ENCODE measurements at places on chromosomes 7 and 10.
A peak's percentile ranks its signal among the peaks of the same experiment; 100 is the strongest.

DNA sequence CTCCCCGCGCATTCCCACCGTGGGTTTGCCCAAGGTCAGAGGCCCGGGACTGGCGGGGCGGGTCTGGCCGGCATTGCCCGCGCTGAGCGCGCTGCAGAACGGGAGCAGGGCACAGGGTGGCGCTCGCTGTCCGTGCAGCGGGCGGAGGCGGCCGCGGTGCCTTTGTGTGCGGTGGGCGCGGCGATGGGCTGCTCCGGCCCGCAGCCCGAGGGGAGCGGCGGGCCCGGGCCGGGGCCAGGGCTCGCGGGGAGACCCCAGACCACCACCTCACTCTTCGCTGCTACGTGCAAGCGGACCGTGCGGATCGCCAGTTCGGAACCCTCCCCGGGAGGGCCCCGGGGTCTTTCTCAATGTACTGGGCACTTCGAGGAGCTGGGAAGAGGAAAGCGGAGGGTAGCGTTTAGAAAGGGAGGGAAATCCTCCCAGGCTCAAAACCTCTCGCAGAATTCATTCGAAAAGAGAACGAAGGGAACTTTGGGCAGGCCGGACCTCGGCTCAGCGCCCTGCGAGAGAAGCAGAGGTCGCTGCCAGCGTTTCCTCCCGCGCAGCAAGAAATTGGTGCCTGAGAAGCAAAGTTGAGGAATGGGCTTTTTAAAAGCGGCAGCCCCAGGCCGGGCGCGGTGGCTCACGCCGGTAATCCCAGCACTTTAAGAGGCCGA is 8.5 kb downstream of the SP8 start:
- DNase-seq: peak; percentile 14

DNA sequence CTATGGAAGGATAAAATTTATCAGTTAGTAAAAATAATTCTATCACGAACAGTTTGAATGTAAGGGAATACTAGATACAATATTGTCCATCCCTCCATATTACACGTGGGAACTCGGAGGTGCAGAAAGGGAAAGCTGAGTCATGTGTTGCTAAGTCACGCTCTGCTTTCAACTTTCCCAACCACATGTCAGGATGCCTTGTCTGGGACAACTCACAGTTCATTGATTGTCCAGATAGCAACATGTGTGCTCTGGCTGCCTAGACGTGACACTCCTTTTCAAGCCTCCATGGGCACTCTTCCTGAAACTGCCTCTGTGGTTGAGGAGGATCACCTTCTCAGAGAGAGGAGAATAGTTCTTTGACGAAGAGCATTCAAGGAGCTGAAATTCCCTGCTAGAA is 808.1 kb downstream of the GRID1 start:
- no peak for DNase-seq

GRCh38 chr10:19985745-19986144 is 169.5 kb downstream of the PLXDC2 start:
- DNase-seq: no peak

- DNase-seq: no peak
Observed at GRCh38 chr10:100894589-100895294, 18.0 kb upstream of the SLF2 start.

- DNase-seq: no peak
Observed at GRCh38 chr10:121303287-121303890, 294.9 kb downstream of the FGFR2 start.

DNA sequence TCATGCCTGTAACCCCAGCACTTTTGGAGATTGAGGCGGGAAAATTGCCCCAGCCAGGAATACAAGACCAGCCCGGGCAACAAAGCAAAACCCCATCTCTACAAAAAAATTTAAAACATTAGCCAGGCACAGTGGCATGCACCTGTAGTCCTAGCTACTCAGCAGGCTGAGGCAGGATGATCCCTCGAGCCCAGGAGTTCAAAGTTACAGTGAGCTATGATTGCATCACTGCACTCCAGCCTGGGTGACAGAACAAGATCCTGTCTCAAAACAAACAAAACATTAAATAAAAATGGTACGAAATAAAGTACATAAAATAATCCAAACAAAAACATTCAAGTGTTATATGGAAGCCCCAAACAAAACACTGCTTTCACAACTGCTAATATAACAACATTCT is 125.0 kb downstream of the SNX13 start:
- DNase-seq: no peak

GRCh38 chr10:29386342-29386999 is 97.6 kb downstream of the LYZL1 start:
- peak; percentile 30 for DNase-seq

GRCh38 chr10:112393341-112393740 is 19.4 kb downstream of the ACSL5 start:
- DNase-seq: no peak

DNA sequence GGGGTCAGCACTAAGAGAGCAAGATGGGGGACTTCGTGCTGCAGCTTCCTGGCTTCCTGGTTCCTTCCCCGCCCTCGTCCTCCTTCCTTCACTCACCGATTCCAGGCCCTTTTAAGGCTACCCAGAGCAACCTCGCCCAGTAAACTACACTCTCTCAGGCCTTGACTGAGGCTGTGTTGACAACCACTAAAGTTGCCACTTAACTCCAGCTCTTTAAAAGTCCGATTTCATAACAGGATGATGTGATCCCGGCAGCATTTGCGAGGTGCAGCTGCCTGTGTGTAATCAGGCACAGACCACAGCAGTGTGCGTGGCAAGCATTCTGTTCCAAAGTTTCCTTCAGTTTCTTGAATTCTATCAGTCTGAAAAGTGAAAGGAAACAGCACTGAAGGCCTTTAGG is 110.6 kb downstream of the RAB11FIP2 start:
- no peak for DNase-seq

DNA sequence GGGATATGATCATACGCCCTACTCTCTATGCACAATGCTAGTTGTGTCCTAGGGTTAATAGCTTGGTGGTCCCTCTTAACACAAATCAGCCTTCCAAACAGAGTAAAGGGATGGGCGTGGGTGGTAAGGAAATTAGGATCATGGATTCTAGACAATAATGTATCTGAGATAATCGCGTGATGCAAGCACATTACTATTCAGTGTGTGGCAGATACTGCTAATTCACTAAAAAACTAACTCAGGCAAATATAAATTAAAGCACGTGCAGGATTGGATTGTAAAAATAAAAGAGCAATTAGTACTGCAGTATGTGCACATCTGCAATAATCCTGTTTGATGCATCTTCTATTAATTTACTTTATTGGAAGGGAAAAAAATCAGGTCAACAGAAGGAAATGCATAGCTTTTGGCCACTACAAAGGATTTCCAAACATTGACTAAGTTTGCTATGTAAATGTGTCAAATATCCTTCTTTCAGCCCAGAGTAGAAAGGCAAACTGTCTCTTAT is 22.0 kb downstream of the TWIST1 start:
- DNase-seq: no peak

GRCh38 chr10:47031901-47032465 is 120.8 kb downstream of the PTPN20 start:
- no peak for DNase-seq

GRCh38 chr7:22438994-22439393 is 61.0 kb downstream of the STEAP1B start:
- DNase-seq: no peak

DNA sequence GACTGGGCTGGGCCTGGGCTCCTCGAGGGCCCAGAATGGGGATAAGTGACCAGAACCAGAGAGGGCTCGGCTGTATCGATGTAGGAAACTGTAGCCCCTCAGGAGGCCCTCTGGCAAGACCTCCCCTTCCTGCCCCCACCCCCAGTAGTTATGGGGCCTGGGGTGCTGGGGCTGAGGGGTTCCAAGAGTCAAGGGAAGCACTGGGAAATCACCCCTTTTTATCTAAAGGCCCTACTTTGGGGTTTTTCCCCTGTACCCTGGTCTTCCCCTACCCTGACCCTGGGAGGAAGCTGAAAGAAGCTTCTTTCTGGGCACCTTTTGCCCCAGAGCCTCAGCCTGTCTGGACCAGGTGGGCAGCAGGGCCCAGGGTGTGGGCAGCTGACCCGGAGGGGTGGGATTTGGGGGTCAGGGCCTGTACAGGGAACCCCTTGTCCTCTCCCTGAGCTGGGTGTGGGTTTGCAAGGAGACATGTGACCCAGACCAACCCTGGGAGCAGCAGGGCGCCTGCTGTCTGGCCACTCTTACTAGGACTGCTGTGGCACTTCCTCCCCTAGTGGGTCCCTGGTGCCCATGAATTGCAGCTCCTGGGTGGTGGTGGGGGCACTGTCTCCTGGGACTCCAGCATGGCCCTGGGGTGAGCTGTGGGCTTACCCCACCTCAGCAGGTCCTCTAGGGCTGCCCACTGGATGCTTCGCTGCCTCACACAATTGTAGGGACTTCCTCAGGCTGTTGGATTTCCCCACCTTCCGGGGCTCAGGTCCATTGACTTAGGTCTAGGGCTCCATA is 1.5 kb downstream of the IRF5 start:
- no peak for DNase-seq

DNA sequence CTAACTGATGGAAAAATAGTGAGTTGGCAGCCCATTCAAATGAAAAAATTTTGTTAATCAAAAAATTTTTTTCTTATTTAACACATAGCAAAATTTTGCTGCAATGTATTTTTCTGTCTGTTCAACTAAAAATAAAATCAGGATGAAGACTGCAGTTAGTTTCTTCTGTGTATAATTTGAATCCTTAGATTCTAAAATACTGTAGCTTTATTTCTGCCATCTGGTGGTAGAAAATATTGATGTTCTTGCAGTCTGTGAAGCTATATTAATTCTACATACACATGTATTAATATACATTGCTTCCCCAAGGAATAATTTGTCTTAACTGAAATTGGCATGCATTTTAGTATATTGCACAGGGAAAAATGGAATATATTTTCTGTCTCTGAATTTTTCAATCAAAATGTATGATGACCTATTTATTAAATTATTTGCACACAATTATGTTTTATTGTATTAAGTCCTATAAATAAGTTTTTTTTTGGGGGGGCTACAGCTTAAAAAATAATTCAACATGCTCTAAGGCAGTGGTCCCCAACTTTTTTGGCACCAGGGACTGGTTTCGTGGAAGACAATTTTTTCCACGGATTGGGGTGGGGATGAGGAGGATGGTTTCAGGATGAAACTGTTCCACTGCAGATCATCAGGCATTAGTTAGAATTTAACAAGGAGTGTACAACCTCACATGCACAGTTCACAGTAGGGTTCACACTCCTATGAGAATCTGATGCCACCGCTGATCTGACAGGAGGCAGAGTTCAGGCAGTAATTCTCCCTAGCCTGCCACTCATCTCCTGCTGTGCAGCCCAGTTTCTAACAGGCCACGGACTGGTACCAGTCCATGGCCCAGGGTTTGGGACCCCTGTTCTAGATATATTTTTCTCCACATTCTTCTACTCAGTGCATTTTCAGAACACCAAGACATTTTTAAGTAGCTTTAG is 119.4 kb downstream of the GNAT3 start:
- no peak for DNase-seq

GRCh38 chr7:156474241-156474743 is 166.3 kb upstream of the RNF32 start:
- no peak for DNase-seq

DNA sequence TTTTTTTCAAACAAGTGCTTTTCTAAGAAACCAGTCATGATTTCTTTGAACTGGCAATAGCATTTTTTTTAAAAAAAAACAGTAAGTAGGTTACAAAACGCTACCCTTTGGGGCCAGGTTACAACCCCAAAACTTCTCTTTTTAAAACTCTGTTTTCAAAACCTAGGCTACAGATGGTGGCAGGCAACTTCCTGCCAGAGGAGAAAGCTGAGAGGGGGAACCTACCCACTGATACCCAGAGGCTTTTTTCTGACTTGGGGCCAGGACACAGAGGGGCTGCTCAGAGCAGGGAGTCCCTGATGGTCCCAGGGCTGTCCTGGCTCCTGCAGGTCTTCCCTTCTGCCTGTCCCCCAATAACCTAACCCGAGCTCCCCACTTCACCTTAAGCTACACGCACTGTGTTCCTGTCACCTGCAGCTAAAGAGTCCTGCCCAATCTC is 6.9 kb downstream of the STN1 start:
- DNase-seq: peak; percentile 56

DNA sequence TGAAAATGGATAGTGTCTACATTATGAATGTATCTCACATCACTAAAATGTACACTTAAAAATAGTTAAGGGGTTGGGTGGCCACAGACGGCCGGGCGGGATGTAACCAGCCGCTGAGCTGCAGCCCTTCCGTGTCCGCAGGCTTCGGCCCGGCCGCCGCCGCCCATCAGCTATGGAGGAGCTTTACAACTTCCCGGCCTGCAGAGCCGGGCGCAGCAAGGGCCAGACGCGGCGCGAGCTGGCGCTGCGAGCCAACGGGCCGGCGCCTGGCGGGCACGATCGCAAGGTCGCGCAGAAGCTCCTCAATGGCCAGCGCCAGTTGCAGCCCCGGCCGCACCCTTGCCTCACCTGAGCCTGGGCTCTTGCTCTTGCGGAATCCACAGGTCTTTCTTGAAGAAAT is 69.1 kb downstream of the KMT2C start:
- DNase-seq: no peak

DNA sequence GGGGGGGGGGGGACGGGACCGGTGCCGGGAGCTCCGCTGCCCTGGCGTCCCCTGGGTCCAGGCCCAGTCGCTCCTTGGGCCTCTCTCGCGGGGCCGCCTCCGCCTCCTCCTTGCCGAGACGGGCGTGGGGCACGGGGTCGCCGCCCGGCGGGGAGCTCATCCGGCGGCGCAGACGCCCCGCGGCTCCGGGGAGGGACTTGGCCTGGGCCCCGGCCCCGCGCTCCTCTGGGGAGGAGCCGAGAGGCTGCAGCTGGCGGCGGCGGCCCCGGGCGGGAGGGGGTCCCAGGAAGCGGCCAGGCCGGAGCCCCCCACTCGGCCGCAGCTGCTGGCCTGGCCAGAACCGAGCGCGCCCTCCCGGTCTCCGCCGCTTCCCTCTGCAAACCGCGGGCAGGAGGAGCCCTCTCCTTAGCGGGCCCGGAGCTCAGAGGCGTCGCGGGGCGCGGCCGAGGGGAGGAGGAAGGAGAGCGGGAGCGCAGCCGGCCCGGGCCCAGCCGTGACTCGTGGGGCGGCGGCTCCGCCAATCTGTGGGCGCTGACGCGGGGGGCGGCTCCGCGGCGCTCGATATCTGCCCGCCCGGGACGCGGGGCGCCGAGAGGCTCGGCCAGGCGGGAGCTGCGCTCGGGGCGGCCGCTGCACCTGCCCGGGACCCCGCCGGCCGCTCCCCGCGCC is at the start of gene FAM20C:
Gene FAM20C (plus strand): TSS at position 591 of the 669 bp plus-strand sequence. CDS start 629 bp downstream, outside the sequence.
- DNase-seq: peak; percentile 4

DNA sequence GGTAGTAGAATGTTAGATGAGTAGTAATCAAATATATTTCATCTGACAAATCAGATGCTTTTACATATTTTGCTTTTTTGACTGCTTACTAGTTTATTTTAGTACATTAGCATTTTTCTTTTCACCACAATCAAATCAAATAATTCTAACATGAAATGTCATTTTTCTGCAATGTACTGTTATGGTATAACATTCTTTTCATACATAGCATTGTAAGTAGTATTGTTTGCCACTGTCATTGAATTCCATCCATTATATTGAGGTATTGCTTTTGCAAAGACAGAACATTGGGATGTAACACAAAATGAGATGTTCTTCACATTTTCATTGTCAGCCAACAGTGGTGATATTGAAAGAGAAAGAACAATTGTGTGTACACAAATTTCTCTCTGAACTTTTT is 107.4 kb downstream of the TRIL start:
- no peak for DNase-seq

GRCh38 chr10:80196270-80196949 is 8.9 kb downstream of the ANXA11 start:
- peak; percentile 83 for DNase-seq

GRCh38 chr10:92142949-92143348 is 147.9 kb downstream of the CPEB3 start:
- no peak for DNase-seq
